ENCODE measurements at places on chromosomes 5 and 9.

DNA sequence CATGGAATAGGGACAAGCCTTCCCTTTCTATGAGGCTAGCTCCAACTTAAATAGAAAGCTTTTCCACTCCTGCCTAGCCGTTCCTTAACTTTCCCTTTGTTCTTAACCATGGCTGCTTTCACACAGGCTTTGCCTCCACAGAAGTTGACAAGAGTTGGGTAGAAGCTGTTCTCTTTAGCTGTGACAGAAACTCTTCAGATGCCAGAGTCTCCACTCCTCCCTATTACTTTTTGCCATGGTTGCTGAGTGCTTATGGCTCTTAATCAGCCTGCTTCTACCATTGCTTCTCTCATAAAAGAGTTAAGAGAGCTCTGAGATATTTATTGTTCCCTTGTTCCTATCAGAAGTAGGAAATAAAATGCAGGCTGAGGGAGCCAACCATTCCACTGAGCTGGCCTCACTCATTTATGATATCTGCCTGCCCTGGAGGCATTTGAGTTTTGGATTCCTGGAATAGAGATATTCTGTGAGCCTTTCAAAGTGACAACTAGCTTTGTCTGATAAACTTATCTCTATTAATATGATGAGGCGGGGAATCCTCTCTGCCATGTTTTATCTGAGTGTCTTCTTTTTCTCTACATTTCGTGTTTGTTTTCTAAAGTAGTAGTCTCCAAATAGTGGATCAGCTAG lies 162.6 kb downstream of the DMAC1 start:
- no peak for DNase-seq

DNA sequence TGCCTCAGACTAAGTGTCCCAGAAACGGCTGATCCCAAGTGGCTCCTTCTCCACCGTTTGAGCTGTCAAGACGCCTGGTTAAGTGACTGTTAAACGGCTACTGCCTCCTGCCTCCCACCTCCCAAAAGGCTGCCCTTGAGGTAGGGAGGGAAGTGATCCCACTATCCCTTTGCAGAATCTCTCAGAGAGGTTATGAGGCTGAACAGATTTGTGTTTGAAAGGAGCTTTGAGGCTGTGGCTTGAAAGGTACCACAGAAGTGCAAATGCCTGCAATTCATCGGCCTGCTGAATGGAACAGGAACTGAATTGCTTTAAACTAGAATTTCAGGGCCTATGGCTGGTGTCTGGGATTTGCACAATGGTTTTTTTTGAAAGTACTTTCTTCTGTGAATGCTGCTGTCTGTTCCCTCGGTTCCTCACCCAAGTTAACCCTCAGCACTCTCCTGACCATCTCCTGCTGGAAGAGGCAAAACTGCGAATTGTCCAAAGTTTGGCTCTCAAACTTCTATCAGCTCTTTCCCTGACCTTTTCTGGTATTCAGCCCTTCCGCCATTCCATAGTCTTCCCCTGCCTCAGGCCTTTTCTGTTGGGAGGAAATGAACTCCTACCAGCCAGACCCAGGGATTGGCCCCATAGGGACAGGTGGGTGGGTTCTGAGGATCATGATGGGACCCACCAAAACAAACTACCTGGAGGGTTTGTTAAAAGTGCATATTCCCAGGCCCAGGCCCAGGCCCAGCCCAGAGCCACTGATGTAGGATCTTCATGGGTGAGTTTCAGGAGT lies 453.3 kb downstream of the KDM4C start:
- no peak for DNase-seq

DNA sequence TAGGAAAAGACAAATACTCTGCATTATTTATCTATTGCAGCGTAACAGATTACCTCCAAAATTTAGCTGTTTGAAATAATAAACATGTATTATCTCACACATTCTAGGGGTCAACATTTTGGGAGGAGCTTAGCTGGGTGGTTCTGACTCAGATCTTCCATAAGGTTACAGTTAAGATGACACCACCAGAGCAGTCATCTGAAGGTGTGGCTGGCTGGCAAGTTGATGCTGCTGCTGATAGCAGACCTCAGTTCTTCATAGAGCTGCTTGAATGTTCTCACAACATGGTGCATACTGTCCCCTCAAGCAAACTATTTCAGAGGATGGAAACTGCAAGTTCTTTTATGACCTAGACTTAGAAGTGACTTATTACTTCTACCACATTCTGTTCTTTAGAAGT lies 146.3 kb upstream of the FSTL4 start:
- no peak for DNase-seq

GRCh38 chr9:6680797-6681146 lies 35.2 kb upstream of the GLDC start:
- no peak for DNase-seq

GRCh38 chr5:42749020-42749419 lies 7.6 kb upstream of the CCDC152 start:
- DNase-seq, result peak; percentile 3

DNA sequence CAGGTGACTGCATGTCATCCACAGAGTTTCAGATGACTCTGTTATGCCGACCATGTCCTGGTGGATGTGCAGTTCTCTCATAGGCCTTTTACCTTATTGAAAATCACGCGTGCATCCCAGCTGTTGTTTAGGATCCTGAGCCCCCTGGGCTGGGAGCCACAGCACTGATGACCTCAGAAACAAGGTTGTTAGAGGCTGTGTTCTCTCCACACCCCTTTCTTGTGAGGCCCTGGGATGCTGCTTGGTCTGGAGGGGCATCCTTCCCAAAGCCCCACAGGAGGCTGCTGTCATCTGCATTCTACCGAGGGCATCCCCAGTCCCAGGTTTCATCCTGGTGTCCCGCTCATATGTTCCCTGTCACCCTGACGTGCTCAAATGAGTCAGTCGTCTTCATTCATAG lies 76.5 kb upstream of the IRX4 start:
- DNase-seq, result no peak

- DNase-seq, result no peak
Observed at GRCh38 chr5:122435761-122436160, 123.7 kb downstream of the SNCAIP start.

DNA sequence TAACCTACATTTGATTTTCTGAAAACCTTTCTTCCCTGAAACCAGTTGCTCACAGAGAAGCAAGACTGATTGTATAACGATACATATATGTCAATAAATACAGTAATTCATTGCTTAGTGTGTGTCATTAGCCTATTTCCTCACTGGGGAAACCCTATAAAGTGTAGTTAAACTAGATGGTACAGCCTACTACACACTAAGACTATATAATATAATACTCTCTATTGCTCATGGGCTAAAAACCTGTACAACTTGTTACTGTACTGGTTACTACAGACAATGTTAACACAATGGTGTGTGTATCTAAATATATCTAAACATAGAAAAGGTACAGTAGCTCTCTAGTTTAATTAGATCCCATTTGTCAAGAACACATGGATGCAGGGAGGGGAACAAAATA lies 181.2 kb downstream of the CDH18 start:
- no peak for DNase-seq

DNA sequence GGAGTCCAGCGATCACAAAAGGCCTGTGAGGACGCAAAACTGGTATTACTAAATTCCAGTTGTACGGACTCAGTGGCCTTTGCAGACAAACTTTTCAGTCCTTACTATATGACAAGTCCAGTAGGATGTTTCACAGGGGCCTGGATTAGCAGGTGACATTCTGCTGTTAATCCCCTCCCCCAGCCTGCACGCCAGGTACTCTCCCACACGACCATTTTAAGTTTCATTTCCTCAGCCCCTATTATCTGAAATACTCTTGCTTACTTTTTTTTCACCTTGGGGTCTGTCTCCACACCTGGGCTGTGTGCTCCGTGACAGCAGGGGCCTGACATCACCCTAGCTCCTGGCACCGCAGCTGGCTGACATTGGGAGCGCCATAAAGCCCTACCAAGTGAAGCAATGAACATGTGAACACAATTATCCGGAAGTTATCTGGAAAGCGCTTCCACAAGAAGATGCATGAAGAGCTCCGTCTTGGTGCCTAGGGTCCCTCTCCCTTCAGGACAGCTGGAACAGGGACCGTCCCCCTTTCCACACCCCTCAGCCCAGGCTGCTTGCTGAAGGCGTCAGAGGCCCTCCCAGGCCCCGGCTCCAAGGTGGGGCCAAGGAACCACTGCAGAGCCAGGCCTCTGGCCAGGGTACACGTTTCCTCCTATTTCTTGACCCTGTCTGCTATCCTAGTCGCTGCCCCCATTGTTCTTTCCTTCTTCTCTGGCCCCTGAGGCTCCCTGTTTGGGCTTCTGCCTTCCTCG lies 39.7 kb upstream of the ZNF622 start:
- DNase-seq, result no peak

All from epithelial cell of prostate (primary cell).